ENCODE measurements at places on chromosomes 7 and 10. TPM values are rescaled to one million over a fixed set of nuclear protein-coding genes. Genes with fewer than 3 reads are reported as not detected.
A peak's percentile ranks its signal among the peaks of the same experiment; 100 is the strongest.

The ZNF138 gene
- 11.6 TPM for total RNA-seq

- H3K27me3 ChIP-seq: peaks cover 76% of the 10 kb centered on the region
- H3K4me3 ChIP-seq: peak within 1 kb of the TSS; percentile 83
- H3K36me3 ChIP-seq: no peaks in the 10 kb centered on the region
- no peak for DNase-seq
Measured at GRCh38 chr10:43076876-43077420, at the start of gene RET. RET (plus strand) TSS chr10:43077069; CDS start chr10:43077259, 190 bp downstream.

- H3K36me3 ChIP-seq: no peaks in the 10 kb centered on the region
- H3K4me1 ChIP-seq: no peaks in the 10 kb centered on the region
- peak; percentile 42 for DNase-seq
- no peak overlapping the region for H3K4me3 ChIP-seq
- H3K27ac ChIP-seq: no peak overlapping the region
- peaks cover 28% of the 10 kb centered on the region for H3K27me3 ChIP-seq
Measured at GRCh38 chr7:159128767-159129166, 15.9 kb downstream of the VIPR2 start.

- peaks cover 3% of the 10 kb centered on the region for H3K27me3 ChIP-seq
- H3K4me3 ChIP-seq: no peak overlapping the region
- H3K36me3 ChIP-seq: no peaks in the 10 kb centered on the region
Measured at GRCh38 chr7:50155755-50156154, 62.7 kb upstream of the ZPBP start.
